ENCODE measurements at places on chromosomes 11 and 22.
A peak's percentile ranks its signal among the peaks of the same experiment; 100 is the strongest.

DNA sequence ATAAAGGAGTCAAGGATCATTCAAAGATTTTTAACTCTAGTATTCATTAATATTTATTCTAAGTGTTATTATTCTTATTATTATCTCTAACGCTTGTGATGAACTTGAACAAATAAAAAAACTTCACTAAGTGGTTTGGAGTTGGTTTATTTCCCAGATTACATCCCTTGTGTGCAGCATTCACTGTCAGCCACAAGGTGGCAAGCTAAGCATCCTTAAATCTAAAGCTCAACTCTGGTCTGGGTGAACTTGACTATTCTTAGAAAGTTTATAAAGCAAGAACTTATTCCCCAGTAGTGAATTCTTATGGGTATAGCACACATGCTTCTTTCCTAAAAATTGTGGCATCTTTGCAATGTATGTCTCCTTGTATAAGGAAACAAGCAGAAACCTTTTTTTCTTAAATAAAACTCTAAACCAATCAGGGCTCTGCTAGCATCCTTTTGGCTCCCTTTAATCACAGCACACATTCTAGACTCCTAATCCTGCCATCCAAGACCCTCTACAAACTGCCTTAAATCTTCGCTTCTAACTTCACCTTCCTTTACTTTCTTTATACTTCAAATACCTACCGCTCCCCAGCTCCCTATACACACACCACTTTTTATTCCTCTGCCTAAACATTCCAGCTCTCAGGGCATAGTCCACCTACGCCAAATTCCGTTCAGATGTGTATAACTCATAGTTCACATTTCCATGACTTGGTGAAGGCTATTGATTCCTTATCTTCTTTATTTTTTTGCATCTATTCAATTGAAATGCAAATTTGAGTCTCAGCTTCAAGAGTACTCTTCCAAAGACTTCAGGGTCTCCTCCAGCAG lies 1068.8 kb downstream of the DLG2 start:
- DNase-seq: peak; percentile 35

- no peak for DNase-seq
Observed at GRCh38 chr22:38997518-38997917, 15.4 kb downstream of the APOBEC3B start.

DNA sequence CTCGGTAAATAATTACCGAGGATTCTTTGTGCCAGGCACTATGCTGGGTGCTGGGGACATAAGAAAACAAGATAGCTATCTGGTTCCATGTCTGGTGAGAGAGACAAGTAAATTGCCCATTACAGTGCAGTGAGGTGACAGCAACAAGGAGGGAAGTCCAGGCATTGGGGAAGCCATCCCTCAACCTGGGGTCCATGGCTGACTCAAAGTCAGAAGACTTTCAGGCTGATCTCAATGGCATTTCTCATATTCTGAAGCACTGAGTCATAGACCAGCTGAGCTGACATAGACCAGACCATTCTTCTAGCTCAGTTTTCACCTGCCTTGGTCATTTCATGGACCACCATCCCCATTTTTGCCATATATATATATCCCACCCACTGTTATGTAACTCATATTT lies 158.8 kb downstream of the TTC17 start:
- no peak for DNase-seq

- no peak for DNase-seq
Observed at GRCh38 chr22:27144321-27144720, 486.9 kb downstream of the MIAT start.

DNA sequence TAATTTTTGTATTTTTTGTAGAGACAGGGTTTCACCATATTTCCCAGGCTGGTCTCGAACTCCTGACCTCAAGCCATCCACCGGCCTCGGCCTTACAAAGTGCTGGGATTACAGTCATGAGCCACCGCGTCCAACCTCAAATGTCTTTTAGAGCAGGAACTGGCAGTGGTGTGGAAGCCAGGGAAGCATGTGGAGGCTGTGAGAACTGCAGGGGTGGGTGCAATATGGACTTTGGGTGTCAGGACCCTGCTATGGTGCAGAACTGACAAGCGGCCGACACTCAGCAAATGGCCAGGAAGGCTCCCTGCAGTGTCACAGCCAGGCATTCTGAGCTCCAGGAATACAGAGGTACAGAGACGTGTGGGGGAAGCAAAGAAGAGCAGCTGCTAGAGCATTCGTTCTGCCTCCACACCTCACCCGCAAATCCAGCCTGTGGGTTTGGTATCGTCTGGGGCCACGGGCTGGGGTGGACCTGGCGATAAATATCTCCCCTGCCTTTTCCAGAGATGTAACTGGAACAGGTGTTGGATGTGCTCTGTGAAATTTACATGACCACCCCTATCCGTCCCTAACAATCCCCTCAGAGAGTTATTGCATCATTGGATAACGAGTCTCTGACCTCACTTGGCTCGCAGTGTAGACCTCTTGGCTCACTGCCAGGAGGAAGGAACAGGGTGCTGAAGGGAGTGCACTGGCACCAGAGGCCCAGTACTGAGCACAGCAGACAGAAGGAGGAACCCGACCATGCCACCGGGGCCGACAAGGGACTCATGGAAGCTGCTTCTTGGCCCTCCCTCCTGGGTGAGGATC lies 624.7 kb upstream of the B3GAT1 start:
- DNase-seq: no peak

DNA sequence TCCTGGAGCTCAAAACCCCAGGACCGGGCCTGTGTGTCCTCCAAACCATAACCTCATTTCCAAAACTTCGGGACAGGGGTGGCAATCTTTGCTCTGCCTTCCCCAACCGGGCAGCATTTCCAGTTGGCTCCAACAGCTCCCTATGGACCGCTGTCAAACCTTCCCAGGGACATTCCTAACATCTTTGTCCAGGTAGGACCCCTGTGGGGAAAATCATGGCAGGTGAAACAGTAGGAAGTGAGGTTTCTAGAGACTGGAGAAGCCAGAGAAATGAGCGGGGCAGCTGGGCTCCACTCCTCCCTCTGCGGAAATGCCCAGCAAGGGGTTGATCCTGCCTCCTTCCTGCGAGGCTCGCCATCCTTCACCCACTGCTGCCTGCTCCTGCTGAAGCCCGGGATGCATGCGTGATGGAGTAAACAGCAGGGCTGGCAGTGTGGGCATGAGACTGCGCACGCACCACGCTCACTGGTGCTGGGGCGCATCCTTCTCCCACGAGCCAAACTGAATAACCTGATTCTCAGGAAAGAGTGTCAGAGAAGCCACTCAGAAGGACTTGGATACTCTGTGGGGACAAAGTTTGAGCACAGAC lies 136.4 kb downstream of the BUD13 start:
- DNase-seq: no peak

GRCh38 chr22:38065539-38065938 lies 8.3 kb downstream of the PICK1 start:
- DNase-seq: no peak

- DNase-seq: no peak
Observed at GRCh38 chr11:75743711-75744563, 24.6 kb upstream of the DGAT2 start.

- no peak for DNase-seq
Observed at GRCh38 chr11:118916842-118917388, 8.8 kb downstream of the BCL9L start.

GRCh38 chr11:37973941-37974340 lies 1375.9 kb upstream of the RAG2 start:
- no peak for DNase-seq

DNA sequence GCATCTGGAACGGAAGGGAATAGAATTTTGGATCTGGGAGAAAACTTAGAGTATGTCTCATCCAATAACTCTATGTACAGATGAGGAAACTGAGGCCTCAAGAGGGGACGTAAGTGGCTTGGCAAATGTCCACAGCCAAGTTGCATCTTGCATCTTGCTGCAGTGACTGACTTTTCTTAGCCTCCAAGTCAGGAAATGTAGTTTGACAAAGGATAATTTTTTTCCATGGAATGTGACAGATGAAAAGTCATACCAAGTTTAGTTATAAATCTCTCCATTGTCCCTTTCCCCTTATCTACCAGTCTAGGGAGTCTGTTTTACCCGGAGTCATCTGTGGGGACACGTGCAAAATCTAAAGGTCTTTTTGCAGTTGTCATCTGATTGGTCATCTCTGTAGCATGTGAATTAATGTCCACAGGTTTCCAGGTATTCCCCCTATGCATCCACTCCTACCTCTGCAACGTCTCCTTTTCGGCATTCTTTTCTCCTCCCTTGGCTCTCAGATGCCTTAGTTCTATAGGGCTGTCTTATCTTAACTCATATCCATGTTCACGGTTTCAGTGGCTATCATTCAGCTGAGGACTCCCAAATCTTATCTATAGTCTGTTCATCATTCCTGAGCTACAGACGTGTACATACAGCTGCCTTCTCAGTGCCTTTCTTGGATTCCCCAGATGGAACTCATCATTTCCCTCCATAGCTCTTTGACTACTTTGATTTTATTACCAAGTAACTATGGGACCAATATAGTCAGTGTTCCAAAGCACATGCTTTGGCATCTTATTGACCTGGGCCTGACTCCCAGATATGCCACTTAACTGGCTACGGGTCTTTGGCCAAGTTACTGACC lies 139.5 kb upstream of the TIMP3 start:
- no peak for DNase-seq

- DNase-seq: no peak
Observed at GRCh38 chr11:95358511-95359340, 127.7 kb upstream of the SESN3 start.

DNA sequence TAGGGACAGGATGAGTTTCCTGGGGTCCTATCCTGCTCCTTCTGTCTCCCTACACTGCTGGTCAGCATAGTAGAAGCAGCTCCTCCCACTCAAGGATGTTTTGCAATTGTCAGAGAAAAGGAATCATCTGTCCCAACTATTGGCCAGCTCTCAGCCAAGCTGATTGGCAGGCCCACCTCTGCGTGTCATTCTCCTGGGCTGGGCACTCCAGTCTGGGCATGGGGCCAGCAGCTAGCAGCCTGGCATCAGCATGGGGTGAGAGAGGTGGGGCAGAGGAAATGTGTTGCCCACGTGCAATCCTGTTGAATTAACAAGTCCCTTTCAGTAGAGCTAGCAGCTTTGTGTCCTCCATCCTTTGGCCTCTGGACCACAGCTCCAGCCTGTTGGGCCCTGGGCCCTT lies 14.1 kb downstream of the ANKK1 start:
- peak; percentile 9 for DNase-seq

DNA sequence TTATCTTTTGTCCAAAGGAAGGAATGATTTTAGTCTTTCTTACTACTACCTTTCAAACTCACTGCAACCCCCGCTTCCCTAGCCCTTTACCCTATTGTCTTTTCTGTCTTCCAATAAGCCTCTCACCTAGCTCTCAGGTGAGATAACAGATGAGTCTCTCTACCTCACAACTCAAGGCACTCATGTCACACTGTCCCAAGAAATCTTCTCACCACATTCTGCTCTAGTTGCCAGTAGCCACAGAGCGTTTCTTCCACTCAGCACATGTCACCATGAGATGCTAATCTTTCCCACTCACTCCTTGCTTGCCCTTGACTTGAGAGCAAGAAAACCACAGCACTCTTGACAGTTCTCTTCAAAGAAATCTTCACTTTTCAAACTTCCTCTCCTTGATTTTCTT lies 32.7 kb upstream of the TMEM41B start:
- no peak for DNase-seq

DNA sequence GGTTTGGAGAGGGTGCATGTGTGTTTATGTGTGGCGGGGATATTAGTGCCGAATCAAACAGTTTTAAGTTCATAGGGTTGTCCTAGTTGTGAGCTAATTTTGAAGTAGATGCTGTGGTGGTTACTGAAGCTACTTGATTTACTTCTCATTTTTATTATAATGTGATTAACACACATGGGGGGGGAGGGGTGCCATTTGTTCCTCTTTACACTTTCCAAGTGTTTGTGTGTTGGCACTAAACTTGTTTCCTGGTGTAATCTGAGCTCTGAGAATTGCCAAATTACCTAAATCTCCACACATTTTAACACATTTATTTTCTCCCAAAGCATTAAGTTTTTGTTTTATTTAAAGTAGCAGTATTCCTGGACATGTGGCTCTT lies 60.1 kb downstream of the ZNRF3 start:
- peak; percentile 5 for DNase-seq

GRCh38 chr22:26576026-26576680 lies 13.8 kb downstream of the TPST2 start:
- DNase-seq: no peak

- no peak for DNase-seq
Observed at GRCh38 chr11:28245131-28245530, 136.9 kb downstream of the METTL15 start.

- DNase-seq: no peak
Observed at GRCh38 chr11:13009476-13009920, 382 bp downstream of the RASSF10 start.

- no peak for DNase-seq
Observed at GRCh38 chr11:46694072-46694471, 6.3 kb downstream of the ARHGAP1 start.

GRCh38 chr11:20876738-20877137 lies 207.4 kb downstream of the NELL1 start:
- DNase-seq: no peak

DNA sequence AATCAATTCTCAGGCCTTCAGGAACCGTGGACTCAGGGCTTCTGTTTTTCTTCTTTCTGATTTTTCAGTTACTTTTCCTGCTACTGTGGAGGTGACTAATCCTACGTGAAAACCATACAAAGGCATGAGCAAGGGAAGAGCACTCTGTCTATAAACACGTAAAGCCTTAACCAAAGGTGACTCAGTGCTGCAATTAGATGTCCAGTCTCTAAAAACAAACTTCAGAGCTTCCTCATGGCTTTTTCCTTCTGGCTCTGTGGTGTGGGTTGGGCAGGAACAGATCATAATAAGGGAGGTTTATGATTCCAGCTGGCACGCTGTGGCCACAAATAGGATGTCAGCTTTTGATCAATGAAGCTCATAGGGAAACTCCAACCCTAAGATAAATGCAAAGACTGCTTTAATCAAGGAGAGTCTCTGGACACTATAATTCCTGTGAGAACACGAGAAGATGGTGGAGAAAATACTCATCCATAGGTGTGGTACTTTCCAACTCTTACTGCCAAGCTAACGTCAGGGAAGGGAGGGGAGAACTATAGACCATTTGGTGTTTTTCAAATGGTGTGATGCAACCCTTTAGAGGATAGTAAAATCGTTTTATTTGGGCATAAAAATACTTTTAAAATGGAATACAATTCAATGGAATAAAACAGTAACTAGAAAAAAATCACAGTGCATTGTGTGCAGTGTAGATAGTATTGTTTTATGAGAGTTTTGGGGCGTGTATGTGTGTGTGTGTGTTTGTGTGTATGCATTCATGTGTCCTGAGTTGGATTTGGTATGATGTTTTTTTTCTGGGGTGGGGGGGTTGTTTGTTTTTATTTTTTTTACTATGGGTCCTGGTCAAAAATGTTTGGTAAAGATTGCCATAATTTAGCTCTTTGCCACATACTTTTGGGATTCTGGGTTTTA lies at the start of gene NXPE2:
TSS of gene NXPE2 (plus strand) at position 403 of the 912 bp plus-strand sequence. CDS start at position 452, 49 bp downstream.
- DNase-seq: no peak

DNA sequence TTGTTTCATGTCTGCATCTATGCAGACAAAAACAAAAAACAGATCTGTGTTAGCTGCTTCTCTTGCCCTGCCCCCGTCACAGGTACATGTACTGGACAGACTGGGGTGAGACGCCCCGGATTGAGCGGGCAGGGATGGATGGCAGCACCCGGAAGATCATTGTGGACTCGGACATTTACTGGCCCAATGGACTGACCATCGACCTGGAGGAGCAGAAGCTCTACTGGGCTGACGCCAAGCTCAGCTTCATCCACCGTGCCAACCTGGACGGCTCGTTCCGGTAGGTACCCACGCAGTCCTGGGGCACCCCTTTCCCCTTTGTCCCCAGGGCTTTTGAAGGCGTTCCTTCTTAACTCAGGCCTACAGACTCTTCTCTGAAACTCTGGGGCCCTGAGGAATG lies 45.2 kb downstream of the LRP5 start:
- DNase-seq: no peak

Measured in AML-193 (cell line).